ENCODE measurements at places on chromosomes 13 and 19.

GRCh38 chr19:56538254-56538760 is 441 bp upstream of the ZFP28 start:
- peak; percentile 96 for DNase-seq

DNA sequence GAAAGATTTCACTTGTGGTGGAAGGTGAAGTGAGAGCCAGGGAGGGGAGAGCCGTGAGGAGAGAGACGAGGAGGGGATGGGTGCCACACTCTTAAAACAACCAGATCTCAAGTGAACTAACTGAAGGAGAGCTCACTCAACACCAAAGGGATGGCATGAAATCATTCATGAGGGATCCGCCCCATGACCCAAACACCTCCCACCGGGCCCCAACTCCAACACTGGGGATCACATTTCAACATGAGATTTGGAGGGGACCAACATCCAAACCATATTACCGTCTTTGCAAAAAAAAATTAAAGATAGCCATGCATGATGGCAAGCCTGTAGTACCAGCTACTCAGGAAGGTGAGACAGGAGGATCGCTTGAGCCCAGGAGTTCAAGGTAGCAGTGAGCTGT is 34.9 kb upstream of the POP4 start:
- no peak for DNase-seq

- no peak for DNase-seq
Observed at GRCh38 chr13:92573467-92574057, 653.0 kb upstream of the GPC6 start.

DNA sequence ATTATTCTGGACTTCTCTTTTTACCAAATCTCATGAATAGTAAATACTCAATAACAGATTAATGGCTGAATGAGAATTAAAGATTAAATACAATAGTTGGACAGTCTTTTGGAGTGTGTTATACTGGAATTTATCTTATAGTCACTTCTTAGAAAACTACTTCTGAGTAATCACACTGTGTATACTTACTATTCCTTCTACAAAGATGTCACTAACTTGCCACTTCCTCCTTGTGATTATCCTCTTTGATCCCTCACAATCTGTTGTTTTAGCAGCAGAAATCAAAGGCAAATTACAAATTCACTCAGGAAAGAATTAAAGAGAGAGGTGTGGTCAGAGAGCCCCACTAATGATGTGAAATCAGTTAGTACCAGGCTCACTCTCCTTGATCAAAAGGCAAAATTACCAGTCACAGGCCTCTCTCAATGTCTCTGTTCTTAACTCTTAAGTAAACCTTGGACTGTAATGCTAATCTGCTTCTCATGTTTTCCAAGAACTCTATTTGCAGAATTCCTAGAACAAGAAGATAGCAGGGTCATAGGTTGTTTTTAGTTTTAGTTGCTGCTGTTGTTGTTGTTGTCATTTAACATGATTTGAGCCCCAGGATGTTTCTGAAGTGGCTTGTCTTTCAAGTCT is 37.3 kb upstream of the FNDC3A start:
- DNase-seq = no peak

DNA sequence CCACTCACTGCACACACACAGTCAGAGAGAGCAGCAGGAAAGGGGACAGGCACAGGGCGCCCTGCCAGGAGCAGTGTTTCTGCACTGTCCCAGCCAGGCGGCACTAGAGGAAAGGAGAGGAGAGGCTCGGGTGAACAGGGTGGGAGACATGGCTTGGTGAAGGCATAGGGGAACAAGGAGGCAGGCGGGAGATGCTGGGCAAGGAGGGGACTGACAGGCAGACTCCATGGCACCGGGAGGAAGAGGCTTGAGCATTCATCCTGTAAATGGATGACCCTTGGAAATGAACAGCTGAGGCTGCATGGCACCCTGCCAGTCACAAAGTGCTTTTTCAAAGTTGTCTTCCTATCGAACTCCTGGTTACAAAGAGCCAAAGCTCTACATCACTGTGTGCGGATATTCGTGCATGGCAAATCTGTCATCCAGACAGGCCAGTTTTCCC is 22.4 kb downstream of the MED26 start:
- DNase-seq = no peak

Measured in AG08396 (cell line).